ENCODE measurements at places on chromosomes 16 and 17.

- DNase-seq: no peak
Observed at GRCh38 chr16:9072806-9073341, 18.6 kb upstream of the HAPSTR1 start.

GRCh38 chr17:76923491-76923890 lies 55.3 kb downstream of the MGAT5B start:
- DNase-seq: no peak

DNA sequence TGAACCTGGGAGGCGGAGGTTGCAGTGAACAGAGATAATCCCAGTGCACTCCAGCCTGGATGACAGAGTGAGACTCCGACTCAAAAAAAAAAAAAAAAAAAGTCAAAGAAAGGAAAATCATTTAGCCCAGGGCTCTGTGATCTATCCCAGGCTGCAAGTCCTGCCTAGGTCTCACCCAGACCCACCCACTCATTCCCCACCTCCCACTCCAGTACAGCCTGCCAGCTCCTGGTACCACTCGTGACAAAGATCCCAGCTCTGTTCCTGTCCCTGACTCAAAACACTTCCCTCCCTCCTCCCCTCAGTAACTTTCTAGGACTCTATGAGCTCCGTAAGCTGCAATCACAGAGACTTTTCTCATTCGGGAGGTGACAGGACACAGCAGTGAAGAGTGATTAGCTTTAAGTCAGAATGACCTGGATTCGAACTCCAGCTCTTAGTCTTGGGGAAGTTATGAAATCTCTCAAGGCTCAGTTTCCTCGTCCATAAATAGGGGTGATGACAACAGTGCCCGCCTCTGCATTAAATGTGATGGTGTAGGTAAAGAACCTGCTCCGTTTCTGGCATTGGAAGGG lies 28.0 kb upstream of the MRPS23 start:
- no peak for DNase-seq

DNA sequence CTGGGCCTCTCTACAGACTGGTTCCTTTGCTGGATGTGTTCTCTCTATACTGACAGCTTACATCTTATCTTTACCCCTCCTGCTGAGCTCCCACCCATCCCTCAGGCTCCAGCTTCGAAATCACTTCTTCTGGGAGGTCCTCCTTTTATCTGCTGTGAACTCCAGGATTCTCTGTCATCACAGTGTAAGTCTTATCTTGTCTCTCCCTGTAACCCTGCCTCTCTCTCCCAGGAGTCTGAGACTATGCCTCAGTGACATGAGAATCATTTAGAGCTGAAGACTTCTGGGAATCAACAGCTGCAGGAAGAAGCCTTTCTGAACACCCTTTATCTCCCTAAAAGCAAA lies 148.1 kb upstream of the HS3ST3A1 start:
- DNase-seq: no peak

- DNase-seq: no peak
Observed at GRCh38 chr17:27453471-27453870, 2.8 kb upstream of the KSR1 start.

GRCh38 chr16:84746875-84747274 lies 47.1 kb downstream of the USP10 start:
- no peak for DNase-seq

DNA sequence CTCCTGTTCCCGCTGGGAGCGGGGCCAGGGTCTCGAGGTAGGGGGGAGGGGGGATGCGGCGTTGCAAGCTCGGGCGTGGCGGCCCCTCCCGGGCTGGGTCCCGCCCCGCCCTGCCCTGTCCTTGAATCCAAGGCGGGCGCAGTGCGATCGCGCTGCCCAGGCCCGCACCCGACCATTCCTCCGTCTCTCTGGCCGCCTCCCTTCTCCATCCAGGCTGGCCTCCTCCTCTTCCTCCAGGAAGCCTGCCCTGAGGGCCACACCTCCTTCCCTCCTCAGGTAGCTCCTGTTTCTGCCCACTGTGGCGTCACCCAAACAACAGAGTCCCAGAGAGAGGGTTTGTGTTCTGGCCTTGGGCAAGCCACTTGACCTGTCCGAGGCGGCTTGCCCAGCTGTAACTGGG lies 43.0 kb upstream of the TAC4 start:
- DNase-seq: no peak

DNA sequence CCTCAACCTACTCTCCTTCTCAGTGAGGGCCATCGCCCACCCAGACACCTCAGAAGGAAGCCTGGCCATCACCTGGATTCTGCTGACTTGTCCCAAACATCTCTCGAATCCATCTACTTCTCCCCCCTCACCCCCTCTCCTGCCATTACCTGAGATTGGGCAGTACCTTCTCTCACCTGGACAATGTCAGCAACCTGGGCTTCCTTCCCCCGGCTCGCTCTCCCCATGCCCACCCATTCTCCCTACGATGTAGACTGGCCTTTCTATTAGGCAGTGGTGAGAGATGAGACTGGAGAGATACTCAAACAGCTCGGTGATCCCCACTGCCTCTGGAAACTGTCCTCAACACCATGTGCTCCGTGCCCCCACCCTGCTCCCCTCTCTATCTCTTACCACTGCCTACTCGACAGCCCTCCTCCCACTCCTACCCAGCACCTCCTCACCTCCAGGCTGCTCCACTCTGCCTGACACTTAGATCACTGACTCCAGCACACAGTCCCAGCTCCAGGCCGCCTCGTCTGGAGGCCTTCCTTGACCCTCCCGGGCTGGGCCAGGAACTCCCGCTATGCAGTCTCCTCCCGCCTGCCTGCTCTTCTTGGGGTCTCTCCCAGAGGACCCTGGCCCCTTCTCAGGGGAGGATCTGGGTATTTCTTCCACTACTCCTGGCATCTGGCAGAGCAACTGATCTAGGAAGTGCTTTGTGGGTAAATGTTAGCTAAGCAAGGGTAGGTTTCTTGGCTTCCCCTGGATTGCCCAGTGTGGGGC lies 235.8 kb upstream of the NLRP1 start:
- no peak for DNase-seq

- no peak for DNase-seq
Observed at GRCh38 chr16:52470585-52470984, 76.4 kb downstream of the TOX3 start.

DNA sequence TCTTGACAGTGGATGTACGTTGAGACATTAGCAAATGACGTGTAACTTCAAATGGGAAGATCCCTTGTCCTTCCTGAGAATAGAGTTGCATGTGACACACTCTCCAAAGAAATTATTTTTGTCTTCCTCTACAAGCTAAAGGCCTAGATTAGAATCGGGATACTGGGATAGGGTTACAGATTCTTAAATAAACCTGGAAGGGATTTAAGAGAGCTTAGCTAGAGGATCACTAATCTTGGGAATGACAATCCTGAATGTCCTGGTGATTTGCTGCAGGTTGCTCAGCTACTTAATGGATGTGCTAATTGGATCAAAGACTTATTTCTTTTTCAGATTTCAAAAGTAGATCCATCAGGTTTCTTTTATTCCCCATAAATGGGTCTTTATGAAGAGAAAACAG lies 101.9 kb downstream of the KCNJ2 start:
- DNase-seq: no peak

GRCh38 chr17:39236981-39237441 lies 11.3 kb upstream of the STAC2 start:
- no peak for DNase-seq

GRCh38 chr16:629185-629832 lies 1.5 kb upstream of the WFIKKN1 start:
- DNase-seq: no peak

DNA sequence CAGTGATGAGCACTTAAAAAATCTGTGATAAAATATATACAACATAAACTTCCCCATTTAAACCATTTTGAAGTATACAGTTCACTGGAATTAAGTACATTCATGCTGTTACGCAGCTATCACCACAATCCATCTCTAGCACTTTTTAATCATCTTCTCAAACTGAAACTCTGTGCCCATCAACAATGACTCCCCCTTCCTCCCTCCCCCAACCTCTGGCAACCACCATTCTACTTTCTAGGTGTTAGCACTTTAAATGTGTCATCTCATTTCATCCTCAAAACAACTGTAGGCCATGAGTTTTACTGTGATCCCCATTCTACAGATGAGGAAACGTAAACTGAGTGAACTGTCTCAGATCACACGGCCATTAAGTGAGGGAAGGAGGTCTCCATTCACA lies 13.8 kb upstream of the TMEM98 start:
- no peak for DNase-seq

GRCh38 chr16:65394281-65394680 lies 272.4 kb upstream of the CDH11 start:
- DNase-seq: no peak

GRCh38 chr16:13070268-13070667 lies 168.9 kb downstream of the SHISA9 start:
- DNase-seq: no peak

DNA sequence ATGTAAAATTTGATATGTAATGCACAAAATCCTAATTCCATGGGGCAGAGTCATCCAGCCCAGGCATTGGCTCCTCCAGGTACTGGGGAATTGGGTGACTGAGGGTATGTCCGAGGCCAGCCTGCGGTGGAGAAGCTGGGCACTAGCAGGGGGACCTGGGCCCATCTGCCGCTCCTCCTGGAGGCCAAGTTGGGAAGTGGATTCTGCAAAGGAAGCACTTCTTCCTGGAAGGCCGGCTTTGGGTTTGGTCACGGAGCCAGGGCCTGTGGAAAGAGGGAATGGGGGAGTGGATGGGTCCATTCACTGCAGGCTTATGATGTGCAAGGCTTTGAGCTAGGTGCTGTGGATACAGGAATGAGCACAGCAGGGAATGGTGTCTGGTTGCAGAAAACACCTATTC lies 85.8 kb downstream of the GNAO1 start:
- no peak for DNase-seq

DNA sequence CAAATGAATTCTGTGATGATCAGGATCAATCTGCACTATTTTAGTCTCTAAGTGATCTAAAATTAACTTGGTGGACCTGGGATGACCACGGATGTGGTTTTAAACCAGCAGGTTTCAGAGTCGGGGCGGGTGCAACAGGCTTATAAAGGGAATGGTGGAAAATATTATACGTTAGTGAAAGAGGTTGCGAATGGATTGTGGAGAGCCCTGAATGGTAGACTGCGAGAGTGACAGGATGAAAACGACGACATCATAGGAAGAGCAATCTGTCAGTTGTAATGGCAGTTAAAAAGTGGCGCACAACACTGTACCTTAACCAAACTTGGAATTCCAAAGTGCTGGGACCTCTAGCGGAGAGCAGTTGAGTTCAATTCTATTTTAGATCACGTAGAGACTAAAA lies 1.2 kb upstream of the CYB5B start:
- DNase-seq: no peak

DNA sequence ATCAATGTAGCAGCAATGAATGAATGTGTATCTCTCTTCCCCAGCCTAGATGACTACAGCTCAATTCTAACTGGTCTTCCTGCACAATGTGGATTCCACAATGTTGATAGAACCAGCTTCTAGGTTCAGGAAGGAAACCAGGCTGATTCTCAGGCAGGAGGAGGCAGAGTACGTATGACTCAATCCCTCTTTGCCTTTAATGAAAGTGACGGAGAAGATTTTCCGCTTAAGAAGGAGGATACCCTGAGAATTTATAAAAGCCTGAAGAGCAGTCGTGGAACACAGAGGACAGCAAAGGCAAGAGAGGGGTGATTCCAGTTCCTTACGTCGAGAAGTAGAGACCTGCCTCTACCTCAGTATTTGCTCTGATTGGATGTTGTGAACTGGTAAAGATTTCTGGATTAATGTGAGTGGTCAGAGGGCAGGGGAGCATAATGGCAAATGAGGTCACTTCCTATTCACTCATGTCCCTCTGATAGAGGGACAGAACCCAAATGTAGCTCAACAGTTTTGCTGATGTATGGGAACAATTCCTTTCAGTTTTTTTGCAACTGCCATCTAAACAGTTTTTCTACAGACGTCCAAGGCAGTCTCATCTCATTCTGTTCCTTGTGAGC lies 15.0 kb upstream of the SLC16A11 start:
- peak; percentile 95 for DNase-seq

- no peak for DNase-seq
Observed at GRCh38 chr17:10513299-10514067, 4.9 kb downstream of the MYH1 start.

DNA sequence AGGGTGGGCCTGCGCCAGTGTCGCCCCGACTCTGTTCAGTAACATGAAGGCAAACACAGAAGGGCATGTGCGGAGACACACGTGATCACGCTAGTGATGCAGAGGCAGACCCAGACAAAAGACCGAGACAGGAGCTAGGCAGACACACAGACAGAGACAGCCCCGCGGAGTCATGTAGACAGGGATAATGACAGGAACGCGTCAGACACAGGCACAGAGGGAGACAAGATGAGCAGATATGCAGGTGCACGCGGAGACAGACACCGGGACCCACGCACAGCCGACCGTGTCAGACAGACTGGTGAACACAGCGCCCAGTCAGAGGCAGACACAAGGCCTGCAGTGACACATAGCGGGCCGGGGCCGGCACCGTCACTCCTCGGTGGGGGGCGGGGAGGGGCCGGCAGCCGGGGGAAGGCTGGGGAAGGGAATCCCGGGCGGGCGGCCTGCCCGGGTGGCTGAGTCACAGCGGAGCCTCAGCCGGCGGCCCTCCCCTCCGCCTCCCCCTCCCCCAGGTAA lies 7.4 kb downstream of the KDM6B start:
- no peak for DNase-seq

DNA sequence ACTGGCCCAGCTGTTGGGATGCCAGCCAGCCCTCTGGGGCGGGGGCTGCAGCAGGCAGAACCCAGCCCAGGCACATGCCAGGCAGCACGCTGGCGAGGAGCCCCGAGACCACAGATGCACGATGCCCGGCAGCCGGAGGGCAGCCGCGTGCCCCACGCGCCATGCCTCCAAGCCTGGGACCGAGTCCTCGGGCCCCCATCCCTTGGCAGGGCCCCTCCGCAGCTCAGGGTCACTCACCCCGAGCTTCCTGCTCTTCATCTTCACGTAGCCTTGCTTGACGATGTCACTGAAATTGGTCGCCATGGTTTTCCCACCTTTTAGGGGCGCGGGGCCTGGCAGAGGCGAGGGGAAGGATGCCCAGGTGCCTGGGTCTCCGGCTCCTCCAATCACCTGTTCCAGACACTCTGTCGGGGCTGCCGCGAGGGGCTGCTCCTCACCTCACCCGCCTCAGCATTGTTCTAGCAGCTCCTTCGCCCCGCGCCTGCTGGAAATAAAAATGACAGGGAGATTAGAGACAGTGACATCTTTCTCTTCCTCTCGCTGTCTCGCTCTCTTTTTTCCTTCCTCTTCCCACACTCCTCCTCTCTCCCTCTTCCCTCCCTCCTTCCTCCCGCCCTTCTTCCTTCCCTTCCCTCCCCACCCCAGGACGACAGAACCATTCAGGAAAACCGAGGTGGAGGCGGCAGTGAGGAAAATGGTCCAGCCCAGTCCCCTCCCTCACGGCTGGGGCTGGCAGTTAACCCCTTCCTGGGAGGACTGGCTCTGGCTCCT lies 6.9 kb downstream of the DOK4 start:
- DNase-seq: no peak

All from glomerular endothelial cell (primary cell).